ENCODE measurements at places on chromosomes 4 and X.
A peak's percentile ranks its signal among the peaks of the same experiment; 100 is the strongest.

GRCh38 chrX:139815771-139816170 lies 107.8 kb upstream of the MCF2 start:
- DNase-seq = no peak

GRCh38 chrX:148691456-148691855 lies 191.0 kb downstream of the AFF2 start:
- DNase-seq = no peak

GRCh38 chrX:147226801-147227200 lies 412.3 kb upstream of the CXorf51A start:
- no peak for DNase-seq

- no peak for DNase-seq
Observed at GRCh38 chrX:53813670-53814440, 127.3 kb upstream of the HUWE1 start.

- DNase-seq = no peak
Observed at GRCh38 chrX:14412686-14413085, 116.7 kb upstream of the GLRA2 start.

GRCh38 chr4:107734120-107734519 lies 14.1 kb upstream of the PAPSS1 start:
- peak; percentile 55 for DNase-seq

DNA sequence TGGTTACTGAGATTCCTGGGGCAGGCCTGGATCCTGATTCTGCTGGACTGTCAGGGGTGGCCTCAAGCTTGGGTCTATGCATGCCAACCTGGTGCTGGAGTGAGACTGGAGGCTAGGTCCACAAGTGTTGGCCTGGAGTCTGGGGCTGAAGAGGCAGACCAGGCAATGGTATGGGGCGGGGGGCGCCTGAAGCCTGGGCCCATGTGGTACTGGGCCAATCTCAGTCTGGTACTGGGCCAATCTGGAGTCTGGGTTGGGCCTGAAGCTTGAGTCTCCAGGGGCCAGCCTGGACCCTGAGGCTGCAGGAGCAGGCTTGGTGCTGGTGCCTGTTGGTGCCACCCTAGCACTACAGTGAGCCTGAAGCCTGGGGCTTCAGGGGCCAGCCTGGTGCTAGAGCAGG lies 108.9 kb upstream of the ZCCHC13 start:
- no peak for DNase-seq

- peak; percentile 16 for DNase-seq
Observed at GRCh38 chrX:68183612-68184214, 249.6 kb downstream of the OPHN1 start.

DNA sequence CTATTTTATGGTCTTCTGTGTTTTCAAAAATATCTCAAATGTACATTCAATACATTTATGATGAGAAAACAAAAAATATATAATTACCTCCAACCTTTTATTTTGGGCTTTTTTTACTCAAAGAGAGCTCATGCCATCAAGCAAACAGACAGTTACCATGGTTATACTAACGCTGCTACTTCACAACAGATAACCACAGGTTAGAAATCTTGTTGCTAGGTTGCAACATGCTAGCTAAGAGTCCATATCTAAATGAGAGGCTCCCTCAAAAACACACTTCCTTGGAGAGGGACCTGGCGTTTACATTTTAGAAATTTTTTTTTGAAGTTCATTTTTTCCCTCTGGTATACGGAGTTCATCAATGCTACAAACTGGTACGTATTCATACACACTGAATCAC lies 44.3 kb downstream of the TBC1D9 start:
- peak; percentile 47 for DNase-seq

DNA sequence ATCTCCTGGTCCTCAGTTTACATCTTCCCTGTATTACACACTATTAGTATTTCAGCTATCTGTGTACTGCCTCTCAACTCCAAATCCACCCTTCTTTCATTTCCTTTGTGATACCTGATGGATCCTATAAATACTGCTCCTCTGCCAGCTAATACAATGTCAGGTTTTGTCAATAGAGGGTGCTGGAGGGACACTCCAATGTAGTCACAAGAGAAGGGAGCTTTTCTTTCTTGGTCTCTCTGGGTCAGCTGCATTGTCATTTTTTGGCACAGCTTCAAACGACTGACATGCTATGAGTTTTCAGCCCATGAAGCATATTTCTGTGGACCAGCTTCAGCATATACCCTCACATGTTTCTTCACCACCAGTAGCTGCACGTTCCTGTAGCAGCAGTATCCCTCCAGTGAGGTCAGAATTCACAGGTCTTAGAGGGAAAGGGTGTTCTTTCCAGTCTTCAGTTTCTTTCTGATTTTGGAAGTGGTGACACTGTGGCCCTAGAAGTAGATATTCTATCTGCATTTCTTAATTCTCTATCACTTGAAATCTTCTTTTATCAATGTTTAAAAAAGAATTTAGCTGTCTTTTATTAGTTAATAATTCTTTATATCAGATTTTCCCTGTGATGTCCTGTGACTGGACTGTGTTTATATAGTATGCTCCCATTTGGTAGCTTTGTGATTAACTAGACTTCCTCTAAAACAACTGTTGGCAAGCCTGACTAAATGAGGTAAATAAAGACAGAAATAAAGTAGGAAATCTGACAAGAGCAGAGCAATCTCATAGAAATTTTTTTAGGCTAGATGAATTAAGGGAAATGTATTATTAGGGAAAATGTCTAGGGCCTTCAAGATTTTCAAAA lies 60.6 kb downstream of the GABRA2 start:
- no peak for DNase-seq

GRCh38 chr4:88807499-88807898 lies 109.9 kb upstream of the NAP1L5 start:
- DNase-seq = no peak

DNA sequence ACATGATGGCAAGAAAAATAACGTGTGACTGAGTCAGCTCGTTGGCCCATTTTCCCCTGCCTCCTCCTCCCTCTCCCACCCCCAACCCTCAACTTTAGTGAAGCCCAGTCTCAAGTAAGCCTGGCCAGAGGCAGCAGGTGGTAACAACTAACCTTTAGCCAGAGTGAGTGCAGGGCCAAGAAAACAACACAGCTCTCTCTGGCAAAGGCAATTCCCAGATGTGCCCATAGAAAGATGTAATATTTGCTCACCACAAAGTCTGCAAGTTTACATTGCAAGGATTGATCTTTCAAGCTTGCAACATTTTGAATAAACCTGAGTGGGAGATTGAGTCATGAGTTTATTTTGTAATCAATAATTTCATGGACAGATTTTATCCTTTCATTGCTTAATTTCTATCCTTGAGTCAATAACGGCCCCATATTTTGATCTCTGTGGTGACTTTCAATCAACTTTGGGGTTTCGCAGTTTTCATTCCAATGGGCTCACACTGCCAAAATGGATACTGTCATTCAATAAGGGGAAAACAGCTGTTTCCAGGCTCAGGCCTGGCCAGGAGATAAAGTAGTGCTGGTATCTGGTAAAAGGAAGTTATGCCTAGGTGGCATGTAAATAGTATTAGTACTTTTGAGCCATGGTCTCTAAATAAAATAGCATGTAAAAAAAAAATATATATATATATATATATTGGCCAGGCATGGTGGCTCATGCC lies 130.7 kb upstream of the TMEM164 start:
- no peak for DNase-seq

- DNase-seq = no peak
Observed at GRCh38 chr4:165715989-165716388, 157.0 kb upstream of the TLL1 start.

DNA sequence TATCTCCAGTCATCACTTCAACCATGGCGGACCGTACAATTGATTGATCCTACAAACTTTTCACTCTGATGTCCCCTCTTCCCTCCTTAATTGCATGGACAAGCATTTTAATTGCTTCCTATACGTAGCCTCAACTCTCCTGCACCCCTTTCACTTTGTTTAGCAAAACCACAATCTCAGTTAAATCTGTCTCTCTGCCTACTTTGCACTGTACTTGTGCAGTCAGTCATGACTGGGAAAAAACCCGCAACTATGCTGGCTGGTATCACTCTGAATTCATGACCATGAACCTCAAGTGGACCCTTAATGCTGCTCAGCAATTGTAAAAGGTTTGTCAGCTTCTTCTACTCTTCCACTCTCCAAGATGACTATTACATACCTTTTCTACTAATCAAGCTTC lies 51.7 kb upstream of the AFF2 start:
- DNase-seq = no peak

GRCh38 chrX:134677332-134677731 lies 19.1 kb upstream of the PLAC1 start:
- no peak for DNase-seq

DNA sequence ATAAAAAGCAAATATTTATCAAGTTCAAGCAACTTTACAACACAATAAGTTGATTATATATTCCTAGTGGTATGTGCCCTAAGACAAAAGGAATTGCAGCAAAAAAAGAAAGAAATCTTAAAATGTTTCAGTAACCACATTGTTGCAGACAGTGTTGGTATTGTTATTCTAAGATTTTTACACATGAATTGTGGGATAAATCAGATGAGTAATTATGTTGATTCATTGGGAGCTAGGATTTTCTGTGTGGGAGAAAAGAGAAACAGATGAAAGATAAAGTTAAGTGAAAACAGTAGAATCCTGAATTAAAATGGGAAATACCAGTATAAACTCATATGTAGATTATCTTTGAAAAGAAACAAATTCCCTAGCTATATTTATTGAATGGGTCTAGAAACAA lies 362.4 kb downstream of the PPP3CA start:
- no peak for DNase-seq

GRCh38 chr4:125520258-125520990 lies 205.7 kb downstream of the FAT4 start:
- no peak for DNase-seq

GRCh38 chr4:17491196-17491595 lies 20.7 kb downstream of the QDPR start:
- no peak for DNase-seq

DNA sequence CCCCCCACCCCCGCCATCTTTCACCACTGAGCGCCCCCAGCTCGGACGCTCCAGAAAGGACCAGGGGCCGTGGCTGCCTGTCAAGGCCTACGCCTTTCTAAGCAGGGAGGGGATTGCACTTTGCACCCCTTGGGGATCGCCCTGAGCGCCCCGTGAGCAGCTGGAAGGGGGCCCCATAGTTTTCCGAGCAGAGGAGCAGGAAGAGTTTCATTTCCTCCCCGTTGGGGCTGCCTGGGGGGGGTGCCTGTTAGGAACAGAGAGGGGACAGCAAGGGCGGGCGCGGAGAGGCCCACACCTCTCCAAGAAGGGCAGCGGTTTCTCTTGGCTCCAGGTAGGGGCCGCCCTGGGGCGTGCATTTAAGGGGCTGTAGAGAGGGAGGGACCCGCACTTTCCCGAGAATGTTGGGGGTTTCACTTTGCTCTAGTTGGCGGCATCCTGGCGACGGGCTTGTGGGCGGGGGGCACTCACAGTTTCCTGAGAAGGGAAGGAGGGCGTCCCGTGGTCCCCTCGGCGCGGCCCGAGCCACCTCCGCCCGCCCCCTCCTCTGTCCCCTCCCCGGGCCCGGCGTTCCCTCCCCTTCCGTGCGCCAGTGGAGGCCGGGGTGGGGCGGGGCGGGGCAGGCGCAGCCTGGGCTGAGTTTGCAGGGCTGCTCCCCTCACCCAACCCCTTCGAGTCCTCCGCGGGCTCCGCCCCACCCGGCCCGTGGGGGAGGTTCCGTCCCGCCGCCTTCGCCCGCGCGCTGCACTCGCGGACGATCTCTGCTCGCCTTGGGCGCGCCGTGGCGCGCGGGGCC lies 82.3 kb upstream of the CD99 start:
- peak; percentile 94 for DNase-seq
